ENCODE measurements at places on chromosomes 11 and 22.
A peak's percentile ranks its signal among the peaks of the same experiment; 100 is the strongest.

- DNase-seq = peak; percentile 9
Measured at GRCh38 chr11:71568704-71569349, 3.5 kb downstream of the KRTAP5-10 start.

DNA sequence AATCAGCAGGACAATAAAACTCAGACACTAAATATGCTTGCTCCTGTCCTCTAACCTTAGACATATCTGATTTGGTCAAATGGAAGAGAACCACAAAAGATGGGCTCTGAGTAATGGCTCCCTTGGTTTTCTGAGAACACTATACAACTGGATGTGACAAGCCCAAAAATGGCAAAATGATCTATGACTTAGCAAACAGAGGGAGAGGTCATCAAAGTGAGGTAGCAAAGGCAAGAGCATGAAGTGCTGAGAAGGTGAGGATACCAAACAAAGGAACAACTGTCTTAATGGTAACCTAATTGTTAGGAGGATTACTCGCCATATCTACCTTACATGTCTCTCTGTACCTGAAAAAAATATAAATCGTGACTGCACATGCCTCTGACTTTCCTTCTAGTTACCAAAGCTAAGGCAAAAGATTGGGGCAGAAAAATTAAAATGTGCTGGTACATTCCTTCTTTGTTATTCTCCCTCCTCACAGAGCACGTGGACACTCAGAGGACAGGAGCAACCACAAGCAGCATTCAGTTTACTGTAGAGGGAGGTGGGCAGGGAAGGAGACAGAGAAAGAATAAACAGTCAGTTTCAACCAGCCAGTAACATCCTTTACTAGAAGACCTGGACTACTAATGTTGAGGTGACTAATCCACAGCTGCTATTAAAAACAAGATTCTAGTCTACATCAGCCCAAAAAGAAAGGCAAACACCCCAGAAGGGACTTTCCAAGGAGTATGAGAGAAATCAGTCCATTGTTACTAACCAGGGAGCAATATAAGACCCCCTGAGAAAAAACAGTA is 88.8 kb downstream of the AMBRA1 start:
- DNase-seq = peak; percentile 54

GRCh38 chr11:100981196-100981824 is 148.3 kb downstream of the PGR start:
- DNase-seq = no peak

- no peak for DNase-seq
Measured at GRCh38 chr11:102289592-102289991, 27.7 kb upstream of the BIRC3 start.

DNA sequence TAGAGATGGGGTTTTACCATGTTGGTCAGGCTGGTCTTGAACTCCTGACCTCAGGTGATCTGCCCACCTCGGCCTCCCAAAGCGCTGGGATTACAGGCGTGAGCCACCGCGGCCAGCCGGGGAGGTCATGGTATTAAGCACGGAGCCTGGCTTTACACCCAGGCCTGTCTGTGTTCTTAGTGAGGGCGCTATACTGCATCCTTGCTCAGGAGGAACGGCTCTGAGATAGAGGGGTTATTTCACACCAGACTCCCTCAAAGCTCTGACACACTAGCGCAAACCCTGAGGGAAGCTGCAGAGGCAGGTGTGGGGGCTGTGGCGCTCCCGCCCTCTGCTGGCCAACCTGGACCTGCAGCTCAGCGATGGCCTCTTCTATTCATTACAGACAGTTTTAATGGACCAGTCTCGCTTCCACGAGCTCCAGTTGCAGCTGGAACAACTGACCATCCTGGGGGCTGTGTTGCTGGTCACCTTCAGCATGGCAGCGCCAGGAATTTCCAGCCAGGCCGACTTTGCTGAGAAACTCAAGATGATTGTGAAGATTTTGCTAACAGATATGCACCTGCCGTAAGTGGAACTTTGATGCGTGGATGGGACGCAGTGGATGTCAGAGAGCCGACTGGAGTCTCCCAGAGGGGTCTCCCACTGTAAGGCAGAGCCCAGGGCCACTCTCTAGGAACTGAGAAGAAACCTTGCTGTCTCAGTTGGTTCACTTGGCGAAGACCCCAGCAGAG is 26.2 kb downstream of the TCP11L1 start:
- peak; percentile 69 for DNase-seq
